Ascending aorta (tissue), 2 donors: ENCODE measurements at places on chromosomes 1 and 21. TPM values are rescaled to one million over a fixed set of nuclear protein-coding genes. Genes with fewer than 3 reads are reported as not detected.

The AGO4 gene
- 40.4 TPM for total RNA-seq

DNA sequence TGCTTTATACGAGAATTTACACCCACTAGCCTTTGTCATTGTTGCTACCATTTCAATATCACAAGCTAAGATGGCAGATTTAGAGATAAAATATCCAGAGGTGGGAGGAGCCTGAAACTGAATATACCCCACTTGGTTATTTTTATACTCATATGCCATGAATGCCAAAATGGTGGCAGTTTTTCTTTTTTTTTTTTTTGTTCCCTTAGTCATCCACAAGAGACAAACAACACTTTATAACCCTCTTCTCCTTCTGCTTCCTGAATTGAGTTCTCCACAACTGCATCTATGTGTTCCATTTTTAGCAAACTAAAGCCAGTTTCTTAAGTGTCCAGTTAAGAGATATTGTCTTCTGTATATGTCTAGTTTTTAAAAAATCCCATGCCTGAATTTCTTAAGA is 558.4 kb downstream of the LMO4 start:
- H3K27ac ChIP-seq = no peak overlapping the region
- H3K4me1 ChIP-seq = no peaks in the 10 kb centered on the region
- no peaks in the 10 kb centered on the region for H3K36me3 ChIP-seq
- no peaks in the 10 kb centered on the region for H3K27me3 ChIP-seq
- H3K4me3 ChIP-seq = no peak overlapping the region

GRCh38 chr1:45610589-45611226 is 13.1 kb downstream of the CCDC17 start:
- H3K4me3 ChIP-seq = no peak overlapping the region
- no peaks in the 10 kb centered on the region for H3K4me1 ChIP-seq
- H3K27me3 ChIP-seq = no peaks in the 10 kb centered on the region
- H3K27ac ChIP-seq = no peak overlapping the region
- DNase-seq = no peak
- H3K36me3 ChIP-seq = peaks cover 28% of the 10 kb centered on the region

The TAGLN2 gene
- 363 TPM for total RNA-seq

The DNALI1 gene
- total RNA-seq = 2.2 TPM

The IARS2 gene
- total RNA-seq = 41.0 TPM

DNA sequence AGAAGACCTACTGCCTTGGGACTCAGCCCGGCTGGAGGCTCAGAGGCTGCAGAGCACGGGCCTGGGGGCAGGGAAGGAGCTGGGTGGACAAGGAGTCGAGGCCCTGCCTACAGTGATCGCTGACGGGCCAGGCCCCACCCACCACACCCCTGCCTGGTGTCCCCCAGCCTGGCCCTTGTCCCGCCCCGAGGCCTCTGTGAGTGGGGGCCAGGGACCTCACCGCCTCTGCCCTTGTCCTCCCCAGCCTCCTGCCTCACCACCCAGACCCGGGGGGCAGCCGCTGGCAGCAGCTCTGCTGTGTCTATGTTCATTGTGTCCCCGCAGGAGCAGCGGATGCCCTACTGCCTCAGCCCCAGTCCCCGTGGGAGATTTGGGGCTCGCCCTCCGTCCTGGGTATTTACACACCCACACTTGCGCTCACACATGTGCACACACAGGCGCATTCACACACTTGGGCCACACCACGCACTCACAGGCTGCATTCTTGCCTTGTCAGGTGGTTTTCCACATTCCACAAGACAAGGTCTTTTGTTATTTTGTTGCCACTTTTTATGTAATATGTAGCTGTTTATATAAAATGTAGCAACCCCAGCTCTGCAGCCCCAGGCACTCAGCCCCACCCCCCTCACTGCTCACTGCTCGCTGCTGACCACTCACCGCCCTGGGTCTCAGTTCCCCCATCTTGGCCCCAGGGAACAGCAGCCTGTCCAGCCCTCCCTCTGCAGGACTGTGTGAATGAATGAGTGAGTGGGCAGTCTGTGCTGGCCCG is 7.3 kb downstream of the PFKL start:
- H3K36me3 ChIP-seq = peaks cover 34% of the 10 kb centered on the region
- no peaks in the 10 kb centered on the region for H3K4me1 ChIP-seq
- no peaks in the 10 kb centered on the region for H3K27me3 ChIP-seq
- H3K4me3 ChIP-seq = no peak overlapping the region

- H3K36me3 ChIP-seq = no peaks in the 10 kb centered on the region
- no peak for DNase-seq
- peaks cover 42% of the 10 kb centered on the region for H3K4me1 ChIP-seq
- H3K27me3 ChIP-seq = no peaks in the 10 kb centered on the region
- no peak overlapping the region for H3K4me3 ChIP-seq
Observed at GRCh38 chr21:26784974-26785373, 60.2 kb downstream of the ADAMTS1 start.

- DNase-seq = no peak
- H3K27ac ChIP-seq = no peak overlapping the region
- no peaks in the 10 kb centered on the region for H3K36me3 ChIP-seq
- no peak overlapping the region for H3K4me3 ChIP-seq
Observed at GRCh38 chr1:178650934-178651511, 74.0 kb upstream of the RALGPS2 start.

The MFSD2A gene
- 0.32 TPM for total RNA-seq

DNA sequence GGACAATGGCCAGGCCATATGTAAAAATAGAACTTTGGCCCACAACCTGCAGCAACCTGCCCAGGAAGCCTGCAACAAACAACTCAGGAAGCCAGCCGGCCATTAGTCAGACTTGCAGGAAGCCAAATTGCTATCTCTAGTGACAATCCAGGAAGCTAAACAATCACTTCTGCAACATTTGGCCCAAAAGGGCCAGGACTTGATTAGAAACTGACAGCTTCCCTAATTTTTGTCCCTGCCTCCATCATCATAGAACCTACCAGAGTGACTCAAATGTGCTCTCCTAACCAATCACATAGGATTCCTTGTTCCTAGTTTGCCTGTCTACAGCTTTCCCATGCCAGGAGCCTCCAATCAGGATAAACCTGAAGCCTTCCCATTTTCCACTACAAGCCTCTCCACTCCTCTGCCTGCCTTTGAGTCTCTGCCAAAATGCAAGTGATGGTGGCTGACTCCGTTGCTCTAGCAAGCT is 639.3 kb downstream of the PTPRU start:
- H3K4me1 ChIP-seq = no peaks in the 10 kb centered on the region
- H3K27ac ChIP-seq = no peak overlapping the region
- no peaks in the 10 kb centered on the region for H3K27me3 ChIP-seq
- H3K36me3 ChIP-seq = no peaks in the 10 kb centered on the region
- DNase-seq = no peak

GRCh38 chr1:248811514-248812490 is 13.9 kb downstream of the SH3BP5L start:
- peak; percentile 61 for DNase-seq
- H3K4me1 ChIP-seq = no peaks in the 10 kb centered on the region
- H3K36me3 ChIP-seq = peaks cover 38% of the 10 kb centered on the region
- no peak overlapping the region for H3K27ac ChIP-seq

DNA sequence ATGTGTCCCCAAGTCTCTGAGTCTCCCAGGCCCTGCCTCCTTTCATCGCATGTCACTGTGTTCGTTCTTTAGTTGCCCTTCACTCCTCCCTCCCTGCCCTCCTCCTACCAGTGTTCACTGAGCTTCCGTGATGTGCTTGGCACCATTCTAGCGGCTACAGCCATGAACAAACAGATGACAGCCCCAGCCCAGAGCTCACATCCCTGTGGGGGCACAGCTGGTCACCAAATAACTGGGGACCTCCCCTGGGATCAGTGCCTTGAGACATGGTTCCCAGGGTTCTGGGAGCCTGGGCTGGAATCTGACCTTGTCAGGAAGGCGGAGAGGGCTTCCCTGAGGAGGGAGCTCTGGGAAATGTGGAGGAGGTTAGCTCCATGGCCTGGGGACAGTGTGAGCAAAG is 320.7 kb downstream of the PTPRU start:
- no peak overlapping the region for H3K4me3 ChIP-seq
- DNase-seq = no peak
- no peak overlapping the region for H3K27ac ChIP-seq
- H3K4me1 ChIP-seq = no peaks in the 10 kb centered on the region

The VAMP3 gene
- 79.1 TPM for total RNA-seq

- no peak overlapping the region for H3K4me3 ChIP-seq
- peaks cover 5% of the 10 kb centered on the region for H3K4me1 ChIP-seq
- no peak overlapping the region for H3K27ac ChIP-seq
- no peaks in the 10 kb centered on the region for H3K27me3 ChIP-seq
- H3K36me3 ChIP-seq = no peaks in the 10 kb centered on the region
- DNase-seq = no peak
Observed at GRCh38 chr1:24910210-24910609, 19.9 kb downstream of the RUNX3 start.

The TRIM17 gene
- total RNA-seq = not detected

DNA sequence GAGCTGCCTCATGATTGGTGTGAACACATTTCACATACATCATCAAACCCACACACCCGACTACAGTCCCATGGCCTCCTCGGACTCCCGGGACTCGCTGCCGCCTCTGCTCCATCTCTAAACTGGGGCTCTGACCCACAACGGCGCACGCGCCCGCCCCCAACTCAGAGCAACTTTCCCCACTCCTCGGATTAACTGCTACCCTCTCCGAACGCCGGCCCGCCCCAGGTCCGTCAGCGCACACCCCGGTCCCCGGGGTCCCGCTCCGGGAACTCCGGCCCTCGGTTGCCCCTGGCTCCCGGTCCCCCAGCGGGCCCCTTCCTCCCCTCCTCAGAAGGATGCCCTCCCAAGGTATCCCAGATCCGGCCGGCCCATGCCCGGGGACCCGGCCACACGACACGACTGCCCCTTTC is 740 bp downstream of the DSTYK start:
- peak overlapping the region; percentile 92 for H3K27ac ChIP-seq
- DNase-seq = no peak
- peaks cover 6% of the 10 kb centered on the region for H3K4me1 ChIP-seq
- peak overlapping the region; percentile 94 for H3K4me3 ChIP-seq

The ANKRD35 gene
- total RNA-seq = 19.9 TPM

- H3K27me3 ChIP-seq = no peaks in the 10 kb centered on the region
- H3K36me3 ChIP-seq = no peaks in the 10 kb centered on the region
- DNase-seq = peak; percentile 80
- peaks cover 3% of the 10 kb centered on the region for H3K4me1 ChIP-seq
- no peak overlapping the region for H3K4me3 ChIP-seq
Observed at GRCh38 chr21:45923146-45923545, 58.4 kb upstream of the COL6A1 start.

The BNIPL gene
- total RNA-seq = not detected

The MIXL1 gene
- not detected for total RNA-seq

- H3K36me3 ChIP-seq = no peaks in the 10 kb centered on the region
- H3K27ac ChIP-seq = no peak overlapping the region
- no peaks in the 10 kb centered on the region for H3K27me3 ChIP-seq
- no peak overlapping the region for H3K4me3 ChIP-seq
- no peaks in the 10 kb centered on the region for H3K4me1 ChIP-seq
Observed at GRCh38 chr1:89706700-89707012, 73.7 kb downstream of the LRRC8C start.

DNA sequence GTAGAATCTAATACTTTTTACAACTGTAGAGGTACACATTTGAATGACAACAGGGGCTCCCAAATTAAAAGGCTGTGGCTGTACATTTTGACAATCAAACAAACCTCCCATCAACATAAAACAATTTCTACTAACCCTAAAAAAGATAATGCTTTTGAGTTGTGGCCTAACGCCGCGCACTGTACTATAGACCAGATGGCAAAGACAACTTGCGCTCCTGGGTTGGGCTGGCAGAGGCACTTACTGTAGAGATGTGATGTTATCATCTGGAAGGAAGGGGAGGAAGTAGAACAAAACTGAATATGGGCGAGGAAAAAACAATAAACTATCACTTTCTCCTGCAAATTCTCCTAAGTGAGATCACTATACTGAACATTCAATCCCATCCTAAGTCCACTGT is 26.1 kb downstream of the SPRTN start:
- H3K4me1 ChIP-seq = no peaks in the 10 kb centered on the region
- H3K36me3 ChIP-seq = peaks cover 10% of the 10 kb centered on the region
- no peak overlapping the region for H3K4me3 ChIP-seq
- no peak for DNase-seq
- no peak overlapping the region for H3K27ac ChIP-seq

The NEXN gene
- total RNA-seq = 38.2 TPM

DNA sequence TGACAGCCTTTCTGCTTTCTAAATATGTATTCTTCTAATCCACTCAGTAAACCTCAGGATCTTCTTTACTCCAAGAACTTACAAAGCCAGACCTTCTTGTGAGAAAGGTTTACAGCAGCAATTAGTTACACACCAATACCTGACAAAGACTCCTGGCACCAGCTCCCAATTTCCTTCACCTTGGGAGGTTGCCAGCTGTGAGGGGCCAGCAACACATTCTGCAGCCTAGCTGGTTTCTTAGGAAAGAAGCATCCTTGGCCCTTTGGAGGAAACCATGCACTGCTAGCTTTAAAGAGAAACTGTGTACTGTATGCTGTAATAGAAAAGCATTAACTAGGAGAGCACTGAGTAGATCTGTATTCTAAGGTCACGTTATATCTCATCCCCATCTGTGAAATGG is 10.8 kb downstream of the FYB2 start:
- H3K36me3 ChIP-seq = no peaks in the 10 kb centered on the region
- H3K4me1 ChIP-seq = no peaks in the 10 kb centered on the region
- no peak overlapping the region for H3K27ac ChIP-seq
- DNase-seq = no peak
- no peaks in the 10 kb centered on the region for H3K27me3 ChIP-seq
- no peak overlapping the region for H3K4me3 ChIP-seq

The FAM72B gene
- not detected for total RNA-seq

- DNase-seq = no peak
Observed at GRCh38 chr1:231933711-231934626, 307.4 kb downstream of the DISC1 start.

DNA sequence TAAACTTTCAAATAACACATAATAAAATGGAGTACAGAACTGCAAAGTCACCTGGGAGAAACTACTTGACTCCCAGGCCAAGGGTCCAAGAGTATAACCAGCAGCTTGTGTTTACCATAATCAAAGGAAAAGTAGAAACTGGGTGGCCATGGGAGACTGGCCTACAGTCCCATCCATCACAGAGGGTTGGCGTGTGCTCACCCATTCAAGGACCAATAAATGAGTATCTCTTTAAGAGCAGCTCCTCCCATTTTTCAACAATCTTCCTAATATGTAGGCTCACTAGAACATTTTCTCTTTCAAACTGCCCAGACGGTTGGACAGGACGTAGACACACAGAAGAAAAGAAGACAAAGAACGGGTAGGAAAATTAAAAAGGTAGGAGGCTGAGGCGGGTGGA is at the start of gene FMO3:
Gene FMO3 (plus strand): TSS at position 302 of the 400 bp plus-strand sequence. CDS start 1,754 bp downstream, outside the sequence.
- H3K36me3 ChIP-seq = no peaks in the 10 kb centered on the region
- no peak within 1 kb of the TSS for H3K27ac ChIP-seq
- no peaks in the 10 kb centered on the region for H3K27me3 ChIP-seq
- no peak for DNase-seq
- H3K4me3 ChIP-seq = no peak within 1 kb of the TSS
